ENCODE measurements at places on chromosomes 6 and 20.

DNA sequence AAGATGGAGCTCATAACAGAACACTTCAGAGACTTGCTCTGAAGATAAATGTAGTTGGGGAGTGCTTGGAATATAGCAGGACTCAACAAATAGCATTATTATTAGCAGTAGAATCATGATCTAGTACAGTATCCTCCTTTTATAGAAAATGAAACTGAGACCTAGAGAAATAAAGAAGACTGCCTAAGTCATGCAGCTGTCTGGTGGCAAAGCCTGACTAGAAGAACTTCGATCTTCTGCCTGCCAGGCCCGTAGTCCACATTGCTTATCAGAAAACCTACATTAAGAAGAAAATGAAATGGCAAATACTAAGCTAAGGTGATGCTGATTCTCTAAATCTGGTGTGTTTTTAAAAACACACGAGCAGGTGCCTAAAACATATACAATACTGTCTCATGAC is 46.4 kb upstream of the DST start:
- no peak for DNase-seq

DNA sequence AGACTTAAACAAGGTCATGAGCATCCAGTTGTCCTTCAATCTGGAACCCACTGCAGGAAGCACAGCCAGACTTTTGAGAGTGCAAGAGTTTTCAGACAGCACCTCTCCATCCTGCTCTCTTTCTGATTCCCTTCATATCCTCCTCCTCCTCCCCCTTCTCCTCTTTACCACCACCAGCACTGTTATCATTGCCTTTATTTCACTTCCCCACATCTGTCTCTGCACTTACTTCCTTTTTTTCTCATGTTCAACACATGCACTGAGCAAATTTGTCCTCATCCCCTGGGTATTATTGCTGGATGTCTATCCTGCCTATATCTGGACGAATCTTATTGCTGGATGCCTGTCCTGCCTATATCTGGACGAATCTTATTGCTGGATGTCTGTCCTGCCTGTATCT is 554.8 kb downstream of the DHX35 start:
- no peak for DNase-seq

DNA sequence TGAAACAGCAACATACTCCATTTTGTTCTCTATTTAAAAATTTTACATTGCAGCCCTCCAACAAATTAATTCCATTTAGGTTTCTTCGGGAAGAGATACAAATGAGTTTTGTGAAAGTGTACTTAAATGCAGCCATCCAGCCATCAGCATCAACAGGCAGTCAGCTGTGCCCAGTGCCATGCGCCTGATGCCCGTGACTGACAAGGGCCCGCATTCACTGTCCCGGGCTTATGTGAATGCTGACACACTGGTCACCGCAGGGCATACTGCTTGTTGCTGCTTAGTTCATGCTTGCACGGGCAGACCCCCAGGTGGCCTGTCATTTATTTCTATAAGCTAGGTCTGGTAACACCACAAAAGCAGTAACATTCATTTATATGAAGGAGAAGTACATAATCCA is 224.9 kb upstream of the QKI start:
- DNase-seq = no peak

- no peak for DNase-seq
Observed at GRCh38 chr6:4012826-4013225, 66.1 kb downstream of the FAM217A start.

DNA sequence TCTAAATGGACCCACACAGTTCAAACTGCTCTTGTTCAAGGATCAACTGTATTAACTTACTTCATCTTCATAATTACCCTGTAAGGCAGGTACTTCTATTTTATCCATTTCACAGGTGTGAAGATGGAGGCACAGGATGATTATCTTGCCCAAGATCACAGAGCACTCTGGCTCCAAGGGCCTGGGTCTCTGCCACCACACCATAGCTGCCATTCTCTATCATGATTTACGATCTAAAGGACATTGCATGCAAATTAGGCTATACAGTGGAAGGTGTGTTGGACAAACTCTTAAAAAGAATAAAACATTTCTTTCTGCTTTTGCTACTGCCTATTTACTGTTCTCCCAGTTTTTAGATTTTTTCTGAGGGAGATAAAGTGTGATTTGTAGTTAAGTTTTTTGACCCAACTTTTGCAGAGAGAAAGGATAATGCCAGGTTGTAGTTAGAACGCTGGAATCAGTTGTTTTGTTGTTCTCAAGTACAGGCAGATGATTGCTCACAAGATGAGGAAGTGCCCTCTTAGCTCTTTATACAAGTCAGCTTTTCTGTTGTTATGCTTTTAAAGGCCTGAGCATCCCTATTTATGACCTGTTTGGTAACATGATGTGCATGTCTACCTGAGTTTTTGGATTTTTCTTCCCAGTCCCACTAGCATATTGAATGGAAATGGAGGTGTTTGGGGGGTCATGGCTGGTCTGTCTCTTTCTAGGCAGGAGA is 247.9 kb downstream of the ZFAND3 start:
- no peak for DNase-seq

GRCh38 chr6:168496997-168497331 is 56.0 kb downstream of the SMOC2 start:
- DNase-seq = no peak

DNA sequence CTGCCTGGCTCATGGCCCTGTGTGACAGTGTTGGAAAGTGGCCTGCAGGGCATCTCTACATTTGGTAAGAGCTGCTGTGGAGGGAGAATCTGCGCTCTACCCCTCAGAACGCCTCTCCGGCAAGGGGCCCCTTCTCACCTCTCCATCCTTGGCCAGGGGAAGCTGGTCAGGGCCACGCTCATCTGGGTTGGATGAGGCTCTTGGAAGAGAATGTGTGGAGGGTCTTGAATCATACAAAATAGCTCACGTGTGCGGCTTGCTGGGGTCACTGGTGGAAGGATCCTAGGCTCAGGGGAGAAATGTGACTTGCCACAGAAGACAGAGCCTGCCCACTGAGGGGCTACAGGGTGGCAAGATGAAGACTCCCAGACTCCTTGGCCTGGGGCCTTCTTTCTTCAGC is 105.0 kb downstream of the SCML4 start:
- no peak for DNase-seq

- no peak for DNase-seq
Observed at GRCh38 chr6:159941286-159942113, 27.4 kb upstream of the IGF2R start.

DNA sequence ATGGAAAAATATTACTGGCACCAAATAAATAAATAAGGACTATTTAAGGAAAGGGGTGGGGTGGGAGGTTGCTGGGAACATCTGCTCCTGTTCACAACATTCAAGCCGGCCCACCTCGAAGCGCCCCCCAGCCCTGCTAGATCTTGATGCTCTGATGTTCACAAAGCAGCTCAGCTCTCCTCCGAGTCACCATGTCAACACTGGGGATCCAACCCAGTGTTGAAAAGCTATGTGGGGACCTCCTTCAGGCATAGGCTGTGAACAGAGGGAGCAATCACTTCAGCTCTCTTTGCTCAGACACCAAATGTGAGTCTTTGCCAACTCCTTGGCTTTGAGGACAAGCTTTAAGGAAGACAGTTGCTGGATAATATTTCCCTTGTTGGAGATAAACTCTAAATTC is 176.8 kb upstream of the NT5E start:
- no peak for DNase-seq

- DNase-seq = no peak
Observed at GRCh38 chr6:113944701-113945100, 26.2 kb downstream of the HDAC2 start.

GRCh38 chr6:34154668-34155447 is 9.0 kb upstream of the GRM4 start:
- DNase-seq = peak; percentile 56

- no peak for DNase-seq
Observed at GRCh38 chr6:34511915-34512737, 44.0 kb downstream of the SPDEF start.

- DNase-seq = no peak
Observed at GRCh38 chr6:53033764-53034163, 31.4 kb upstream of the FBXO9 start.

- no peak for DNase-seq
Observed at GRCh38 chr6:156589281-156589680, 187.9 kb upstream of the ARID1B start.

Data from activated CD8-positive, alpha-beta memory T cell treated with anti-CD3 and anti-CD28 coated beads for 1 hour (primary cell).